ENCODE measurements at places on chromosomes 12 and 14. TPM values are rescaled to one million over a fixed set of nuclear protein-coding genes. Genes with fewer than 3 reads are reported as not detected.

The ALDH1L2 gene
- total RNA-seq, result 16.3 TPM

The AICDA gene
- total RNA-seq, result not detected

The GLT1D1 gene
- total RNA-seq, result not detected

The TAS2R42 gene
- not detected for total RNA-seq

The HOXC9 gene
- 0.54 TPM for total RNA-seq

The BICDL1 gene
- total RNA-seq, result 25.7 TPM

The RFX4 gene
- 0.27 TPM for total RNA-seq

The B4GALNT3 gene
- 19.3 TPM for total RNA-seq

The NEDD8 gene
- total RNA-seq, result 198 TPM

GRCh38 chr14:54301359-54301758, 95.4 kb upstream of the CDKN3 start:
- no peak for DNase-seq

GRCh38 chr14:104117341-104118005, 20.9 kb upstream of the KIF26A start:
- no peak for DNase-seq

GRCh38 chr12:64419696-64420095, 15.5 kb downstream of the XPOT start:
- DNase-seq, result no peak

GRCh38 chr12:116333402-116333801, 55.9 kb upstream of the MED13L start:
- no peak for DNase-seq

- DNase-seq, result no peak
Observed at GRCh38 chr14:22403296-22403695, 185.7 kb downstream of the DAD1 start.

- no peak for DNase-seq
Observed at GRCh38 chr12:119207063-119207560, 28.4 kb downstream of the HSPB8 start.

DNA sequence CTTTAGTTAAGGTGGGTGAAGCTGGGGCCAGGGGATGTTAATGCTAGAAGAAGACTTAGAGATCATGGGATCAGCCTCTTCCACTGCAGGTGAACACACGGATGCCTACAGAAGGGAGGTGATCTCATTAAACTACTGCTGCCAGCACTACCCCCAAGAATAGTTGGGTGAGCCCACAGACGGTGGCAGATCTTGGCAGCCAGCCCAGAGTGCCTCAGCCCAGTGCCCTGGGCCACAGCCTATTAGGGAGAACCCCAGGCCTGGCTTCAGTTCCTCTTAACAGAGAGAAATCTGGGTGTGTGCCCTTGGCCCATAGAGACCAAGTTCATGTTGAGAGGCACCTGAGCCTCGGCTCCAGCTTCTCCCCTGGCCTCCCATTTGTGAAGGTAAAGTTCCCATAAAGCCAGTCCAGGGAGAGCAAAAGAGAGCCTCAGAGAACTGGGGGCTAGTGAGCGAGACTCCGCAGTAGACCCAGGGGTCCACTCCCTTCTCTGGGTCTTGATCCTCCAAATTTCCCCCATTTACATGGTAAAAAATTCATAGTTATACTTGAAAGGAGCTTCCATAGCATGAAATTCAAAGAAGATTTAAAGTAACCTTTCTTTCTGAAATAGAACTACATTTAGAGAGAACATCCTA, 125.0 kb upstream of the CCND2 start:
- DNase-seq, result no peak

GRCh38 chr12:95701275-95701674, 89.3 kb downstream of the NTN4 start:
- no peak for DNase-seq

DNA sequence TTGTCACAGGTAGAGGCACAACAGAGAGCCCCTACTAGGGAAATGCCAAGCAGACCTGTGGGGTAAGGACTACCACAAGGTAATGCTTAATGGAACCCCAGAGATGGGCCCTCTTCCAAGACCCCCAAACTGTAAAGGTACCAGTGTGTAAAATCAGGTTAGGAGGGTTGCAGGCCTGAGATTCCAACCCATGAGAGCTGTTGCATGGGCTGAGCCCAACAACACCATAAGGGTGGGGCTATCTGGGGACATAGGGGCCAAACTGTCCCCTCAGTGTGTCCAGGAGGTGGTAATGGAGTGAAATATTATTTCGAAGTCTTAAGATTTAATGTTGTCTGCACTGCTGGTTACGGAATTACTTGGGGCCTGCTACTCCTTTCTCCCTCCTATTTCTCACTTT, 620.2 kb downstream of the ETNK1 start:
- no peak for DNase-seq

DNA sequence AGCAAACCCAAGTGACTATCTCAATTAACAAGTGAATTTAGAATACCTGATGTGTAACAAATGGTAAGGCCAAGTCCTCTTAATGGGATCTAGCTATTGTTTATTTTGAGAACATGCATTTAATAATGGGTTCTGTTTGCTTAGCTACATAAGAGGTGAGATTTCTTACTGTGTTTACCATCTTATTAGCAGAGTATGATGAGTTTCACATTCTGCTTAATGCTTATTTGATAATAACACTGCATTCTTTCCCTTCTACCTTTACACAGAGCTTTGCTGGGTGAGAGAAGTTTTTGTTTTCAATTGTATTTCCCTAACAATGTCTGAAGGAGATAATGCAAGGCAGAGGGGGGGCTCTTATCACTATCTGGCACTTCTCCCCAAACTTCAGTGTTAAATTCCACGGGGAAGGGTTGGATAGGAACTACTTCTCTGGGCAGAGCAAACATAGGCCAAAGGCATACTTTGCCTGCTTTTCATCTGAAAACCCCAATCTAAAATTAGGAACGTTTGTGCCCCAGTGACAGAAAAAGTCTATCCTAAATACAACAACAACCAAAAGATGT, 129.0 kb upstream of the ATXN7L3B start:
- DNase-seq, result no peak

DNA sequence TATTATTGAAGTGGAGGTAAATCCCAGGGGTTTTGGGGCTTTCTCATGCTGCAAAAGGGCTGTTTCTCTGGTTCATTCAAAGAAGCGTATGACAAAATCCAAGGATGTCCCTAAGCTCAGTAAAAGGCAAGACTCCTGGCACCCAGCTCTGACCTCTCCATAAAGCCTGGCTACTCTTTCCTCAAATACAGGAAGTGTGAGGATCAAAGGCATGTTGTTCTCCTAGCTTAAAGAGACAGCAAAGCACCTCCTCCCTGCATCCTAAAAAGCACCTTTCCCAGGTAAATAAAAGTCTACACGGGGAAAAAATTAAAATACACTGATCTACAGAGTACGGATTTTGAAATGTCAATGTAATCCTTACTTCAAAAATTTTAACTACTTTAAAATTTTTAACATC, 118.6 kb downstream of the LMNTD1 start:
- DNase-seq, result no peak

- no peak for DNase-seq
Observed at GRCh38 chr12:124045671-124046455, 72.8 kb downstream of the ZNF664 start.

DNA sequence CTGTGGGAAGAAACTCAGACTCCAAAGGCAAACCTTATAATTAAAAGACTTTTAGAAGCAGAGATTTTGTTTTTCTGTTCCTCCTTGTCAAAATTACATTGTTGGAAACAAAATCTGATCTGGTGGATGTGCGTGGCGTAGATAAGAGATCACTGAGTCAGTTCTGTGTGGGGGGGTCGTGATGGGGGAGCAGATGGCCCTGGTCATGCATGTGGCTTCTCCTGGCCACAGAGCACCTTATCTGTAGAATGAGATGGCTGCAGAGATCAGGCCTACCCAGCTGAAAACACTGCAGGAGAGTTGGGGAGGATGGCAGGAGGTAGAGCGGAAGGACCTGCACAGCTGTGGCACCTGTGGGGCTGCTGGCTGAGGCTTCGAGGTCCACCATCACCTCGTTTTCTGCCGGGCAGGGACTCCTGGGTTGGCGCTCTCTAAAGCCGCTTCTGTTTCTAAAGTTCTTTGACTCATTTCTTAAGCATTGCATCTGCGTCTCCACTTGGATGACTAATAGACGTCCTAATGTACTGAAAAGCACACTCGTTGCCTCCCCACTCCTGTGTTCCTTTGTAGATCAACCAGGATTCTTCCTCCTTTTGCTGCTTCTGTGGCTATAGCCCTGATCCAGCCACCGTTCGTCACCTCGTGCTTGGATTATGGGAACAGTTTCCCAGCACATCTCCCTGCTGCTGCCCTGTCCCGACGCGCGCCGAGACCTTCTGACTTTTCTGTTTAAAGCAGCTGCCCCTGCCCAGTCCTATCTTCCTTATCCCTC, 93.4 kb downstream of the TSPAN9 start:
- peak; percentile 5 for DNase-seq

Data from Calu3 (cell line).